ENCODE measurements at places on chromosomes 2 and 18.

- no peak for DNase-seq
These were observed 419.5 kb downstream of the NUP35 start for GRCh38 chr2:183543731-183544130.

DNA sequence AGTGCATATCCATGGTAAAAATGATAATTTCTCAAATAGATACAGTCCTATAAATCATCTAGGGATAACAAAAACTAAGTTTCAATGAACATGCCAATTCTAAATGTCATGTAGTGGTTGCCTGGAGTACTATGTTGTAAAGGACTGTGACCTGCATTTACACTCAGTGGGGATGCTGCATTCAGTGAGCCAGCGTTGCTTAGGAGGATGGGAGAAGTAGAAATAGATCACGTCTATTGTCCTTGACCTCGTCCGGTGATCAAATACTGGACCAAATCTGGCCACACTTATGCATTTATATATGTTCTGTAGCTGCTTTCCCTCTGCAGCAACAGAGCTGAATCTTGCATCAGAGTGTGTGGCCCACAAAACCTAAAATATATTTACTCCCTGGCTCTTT, 139.0 kb upstream of the ETAA1 start:
- no peak for DNase-seq

- no peak for DNase-seq
These were observed 59.3 kb downstream of the CRACDL start for GRCh38 chr2:98876741-98877140.

DNA sequence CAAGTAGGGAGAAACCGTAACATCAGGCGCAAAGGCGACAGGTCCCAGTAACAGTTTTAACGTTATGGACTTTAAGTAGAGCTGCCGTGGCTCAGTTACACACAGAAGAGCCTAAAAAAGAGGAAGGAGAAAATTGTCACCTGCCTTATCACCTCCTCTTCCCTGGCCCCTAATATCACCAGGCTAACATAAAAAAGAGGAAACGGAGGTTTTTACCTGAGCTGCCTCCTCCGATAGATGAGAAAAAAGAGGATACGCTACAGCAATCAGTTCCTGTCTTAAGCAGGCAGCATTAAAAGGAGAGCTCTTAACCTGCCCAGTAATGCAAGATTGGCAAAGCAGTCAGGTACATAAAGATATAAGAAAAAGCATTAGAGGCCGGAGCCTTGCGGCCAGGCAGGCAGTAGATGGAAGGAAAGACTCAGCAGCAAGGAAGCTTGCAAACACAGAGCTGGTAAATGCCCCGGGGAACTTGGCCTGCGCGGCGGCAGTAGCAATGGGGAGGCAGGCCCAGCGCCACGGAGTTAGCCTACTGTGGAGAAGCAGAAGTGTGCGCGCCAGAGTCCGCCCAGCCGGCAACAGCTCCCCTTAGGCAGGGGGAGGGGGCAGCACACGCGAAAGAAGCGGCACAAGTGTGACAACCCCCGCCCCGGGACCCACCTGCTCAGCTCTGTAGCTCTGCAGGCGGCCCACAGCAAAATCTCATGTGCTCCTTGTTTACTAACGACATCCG, 116.3 kb upstream of the SCN7A start:
- DNase-seq: no peak

DNA sequence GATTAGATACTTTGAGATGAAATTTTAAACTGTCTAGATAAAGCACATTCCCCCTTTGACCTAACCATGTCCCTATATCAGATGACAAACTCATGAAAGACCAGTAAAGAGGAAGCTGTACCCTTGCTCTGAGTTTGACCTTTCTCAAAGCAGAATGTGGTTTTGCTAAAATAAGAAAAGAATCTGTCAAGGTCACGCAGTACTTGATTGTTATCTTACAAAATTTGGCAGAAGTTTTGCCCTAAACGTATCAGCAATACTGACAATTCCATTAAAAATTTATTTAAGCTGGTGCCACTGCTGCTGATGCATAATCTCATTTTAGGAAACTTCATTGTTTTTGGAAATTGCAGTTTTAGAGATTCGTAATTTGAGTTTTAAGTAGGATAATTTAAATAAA, 31.2 kb upstream of the GALM start:
- no peak for DNase-seq

- peak; percentile 9 for DNase-seq
These were observed 41.6 kb upstream of the ACYP2 start for GRCh38 chr2:54073796-54074195.

DNA sequence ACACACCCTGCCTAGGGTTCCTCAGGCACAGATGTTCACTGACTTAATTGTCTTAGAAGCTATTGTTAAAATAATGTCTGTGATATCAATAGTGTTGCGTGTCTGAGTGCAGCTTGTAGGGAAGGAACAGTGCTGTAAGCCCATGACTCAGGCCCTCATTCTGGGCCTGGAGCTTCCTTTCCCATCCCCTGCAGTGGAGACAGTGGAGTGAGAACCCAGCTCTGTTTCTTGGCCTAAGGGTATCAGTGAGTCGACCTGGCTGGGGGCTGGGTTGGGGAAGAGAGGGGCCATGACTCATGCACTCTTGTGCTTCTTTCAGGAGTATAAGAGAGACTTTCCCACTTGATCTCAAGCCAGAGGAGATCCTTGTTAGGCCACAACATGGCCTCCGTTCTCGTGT, 106.8 kb downstream of the HRH4 start:
- no peak for DNase-seq

GRCh38 chr2:133506996-133507395, 61.3 kb downstream of the NCKAP5 start:
- DNase-seq: no peak

DNA sequence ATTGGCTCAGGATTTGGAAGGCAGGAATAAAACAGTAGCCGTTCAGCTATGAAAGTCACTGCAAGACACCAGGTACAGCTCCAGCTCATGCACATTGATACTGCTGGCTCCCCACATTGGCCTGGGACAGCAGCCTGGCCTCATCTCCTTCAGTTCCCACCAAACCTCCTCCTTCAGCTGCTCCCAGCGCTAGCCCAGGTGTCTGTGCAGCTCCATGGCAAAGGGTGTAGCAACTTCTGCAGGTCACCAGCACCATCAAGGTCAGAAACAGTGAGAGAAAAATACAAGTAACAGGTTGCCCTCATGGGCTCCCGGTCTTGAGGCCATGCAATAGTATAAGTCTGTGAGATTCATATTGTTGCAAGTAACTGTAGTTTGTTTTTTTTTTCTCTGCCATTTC, 216.7 kb upstream of the CTAGE1 start:
- DNase-seq: no peak

GRCh38 chr18:13703899-13704298, 22.5 kb downstream of the FAM210A start:
- peak; percentile 20 for DNase-seq

DNA sequence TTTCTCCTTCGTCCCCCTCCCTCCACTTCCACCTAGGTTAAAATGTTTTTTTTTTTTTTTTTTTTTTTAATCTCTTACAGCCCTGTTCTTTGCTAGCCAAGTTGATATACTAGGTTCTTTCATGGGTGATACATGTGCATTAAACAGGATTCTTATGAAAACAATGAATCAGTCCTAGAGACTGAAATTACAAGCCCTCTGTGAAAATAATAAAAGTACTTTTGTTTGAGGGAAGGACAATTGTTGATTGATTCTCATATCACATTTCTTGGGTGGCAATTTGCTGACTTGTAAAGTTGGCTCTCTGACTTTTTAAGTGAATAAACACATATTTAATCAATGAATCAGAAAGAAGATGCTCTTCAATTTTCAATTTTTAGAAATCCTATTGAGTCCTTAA, 639.9 kb downstream of the LRP1B start:
- DNase-seq: no peak

- no peak for DNase-seq
These were observed 215.0 kb downstream of the SUCLG1 start for GRCh38 chr2:84243788-84244733.

DNA sequence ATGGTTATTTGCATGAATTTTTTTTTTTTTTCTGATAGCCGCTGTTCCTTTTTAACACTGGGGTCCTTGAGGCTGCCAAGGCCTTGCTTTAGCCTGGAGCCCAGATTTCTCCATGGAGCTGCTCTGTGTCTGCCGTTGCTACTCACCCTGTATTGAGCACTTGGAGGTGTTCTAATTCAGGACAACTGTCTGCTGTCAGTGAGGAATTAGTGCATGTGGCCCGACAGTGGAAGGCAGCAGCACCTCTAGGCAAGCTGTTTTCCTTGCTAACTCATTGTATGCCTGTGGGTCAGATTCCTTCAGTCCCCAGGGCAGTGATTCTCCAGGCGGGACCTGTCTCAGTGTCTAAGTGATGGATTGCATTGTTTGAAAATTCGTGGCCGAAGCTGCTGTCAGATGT, 147.7 kb upstream of the DPP10 start:
- DNase-seq: no peak

DNA sequence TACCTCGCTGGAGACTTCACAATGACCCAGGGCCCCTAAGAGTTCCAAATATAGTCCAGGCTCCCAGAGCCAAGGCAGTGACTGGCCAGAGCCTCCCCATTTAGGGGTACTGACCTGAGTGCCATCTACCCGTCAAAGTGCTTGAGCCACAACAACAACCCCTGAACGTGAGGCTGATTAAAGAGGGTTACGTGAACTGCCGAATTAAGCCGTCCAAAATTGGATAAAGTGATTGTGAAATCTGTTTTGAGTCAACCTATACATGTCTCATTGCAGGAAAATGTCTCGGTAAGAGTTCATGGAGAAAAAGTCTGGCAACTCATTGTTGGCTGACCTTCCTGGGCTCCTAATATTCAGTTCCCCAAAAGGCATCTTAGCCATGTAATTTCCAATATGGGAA, 116.3 kb downstream of the TTC32 start:
- no peak for DNase-seq

DNA sequence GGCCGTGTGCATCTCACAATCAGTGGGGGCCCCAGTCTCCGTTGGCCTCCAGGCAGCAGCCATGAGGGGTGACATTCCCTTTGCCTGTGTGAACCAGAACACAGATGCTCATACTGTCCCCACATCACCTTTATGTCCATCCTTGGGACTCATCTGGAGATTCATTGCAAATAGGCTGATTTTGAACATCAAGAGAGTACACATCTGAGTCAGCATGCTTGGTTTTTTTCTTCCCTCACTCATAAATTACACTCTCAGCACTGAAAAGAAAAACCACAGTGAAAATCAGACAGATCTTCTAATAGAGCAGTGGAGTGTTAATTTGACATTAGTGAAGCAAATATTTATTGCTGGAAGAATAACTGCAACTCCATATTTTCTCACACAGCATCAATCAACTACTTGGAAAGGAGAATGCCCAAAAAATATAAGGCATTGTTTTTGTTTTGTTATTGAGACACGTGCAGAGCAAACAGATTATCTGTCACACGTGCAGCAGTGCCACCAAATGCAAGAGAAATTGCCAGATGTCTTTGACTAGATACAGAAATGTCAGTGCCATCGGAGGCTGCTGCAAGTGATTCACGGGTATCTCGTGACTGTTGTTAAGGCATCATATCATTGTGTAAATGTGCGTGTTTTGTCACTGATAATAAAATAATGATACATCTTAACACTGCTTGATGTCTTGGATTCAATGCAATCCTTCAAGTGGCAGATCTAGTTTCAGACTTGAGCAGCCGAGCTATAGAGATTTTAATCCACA, 10.9 kb downstream of the APCDD1 start:
- no peak for DNase-seq

DNA sequence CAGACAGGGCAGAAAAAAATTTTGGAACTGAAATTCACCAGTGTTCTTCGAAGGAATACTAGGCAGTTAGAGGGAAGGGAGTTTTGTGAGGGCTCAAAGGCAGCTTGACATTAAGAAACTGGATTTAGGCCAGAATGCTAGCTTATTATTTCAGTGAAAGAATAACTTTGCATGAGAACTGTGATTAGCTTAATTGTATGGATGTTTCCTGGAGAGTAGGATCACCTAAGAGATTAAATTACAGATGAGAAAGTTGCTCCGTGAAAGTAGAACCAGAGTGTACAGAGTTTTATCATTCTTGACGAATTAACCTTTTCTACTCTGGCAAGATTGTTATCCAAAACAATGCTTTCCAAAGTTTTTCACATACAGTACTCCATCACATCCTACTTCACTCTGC, 6.2 kb downstream of the SPAG16 start:
- DNase-seq: no peak

DNA sequence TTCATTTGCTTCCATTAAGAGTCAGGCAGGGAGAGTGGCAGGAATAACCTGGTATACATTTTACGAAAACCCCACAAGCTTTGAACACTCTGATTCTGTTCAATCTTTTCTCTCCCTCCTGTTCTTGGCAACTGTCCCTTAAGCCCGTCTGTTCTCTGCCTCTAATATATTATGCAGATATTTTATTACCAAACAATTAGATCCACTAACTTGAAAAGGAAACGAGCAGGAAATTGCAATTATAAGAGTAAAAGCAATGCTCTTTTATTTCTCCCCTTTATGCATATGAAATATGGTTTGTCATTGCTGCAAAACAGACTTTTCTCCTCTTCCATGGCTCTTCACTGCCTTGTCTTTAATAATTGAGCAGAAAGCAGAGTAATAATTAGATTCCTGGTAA, 149.1 kb upstream of the CELF4 start:
- DNase-seq: no peak

GRCh38 chr2:174235680-174236079, 12.7 kb downstream of the OLA1 start:
- DNase-seq: no peak

GRCh38 chr2:127081826-127082633, 24.9 kb downstream of the BIN1 start:
- DNase-seq: no peak

DNA sequence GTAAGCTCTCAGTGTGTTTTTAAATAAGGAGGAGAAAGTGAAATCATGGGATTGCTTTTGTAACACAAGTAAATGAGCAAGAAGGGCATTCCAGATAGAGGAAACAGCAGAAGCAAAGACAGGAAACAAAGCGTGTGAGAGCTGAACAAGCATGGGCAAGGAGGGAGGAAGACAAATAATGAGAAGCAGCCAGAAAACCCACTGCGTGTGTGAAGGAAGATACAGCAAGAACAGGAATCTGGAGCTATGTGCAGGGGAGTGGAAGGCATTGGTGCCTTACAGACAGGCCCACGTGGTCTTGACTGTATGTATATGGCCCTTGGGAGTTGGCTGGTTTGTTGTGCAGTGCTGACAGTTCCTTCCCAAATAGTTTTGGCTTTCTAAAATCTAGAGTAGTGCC, 88.6 kb downstream of the AAK1 start:
- DNase-seq: no peak

DNA sequence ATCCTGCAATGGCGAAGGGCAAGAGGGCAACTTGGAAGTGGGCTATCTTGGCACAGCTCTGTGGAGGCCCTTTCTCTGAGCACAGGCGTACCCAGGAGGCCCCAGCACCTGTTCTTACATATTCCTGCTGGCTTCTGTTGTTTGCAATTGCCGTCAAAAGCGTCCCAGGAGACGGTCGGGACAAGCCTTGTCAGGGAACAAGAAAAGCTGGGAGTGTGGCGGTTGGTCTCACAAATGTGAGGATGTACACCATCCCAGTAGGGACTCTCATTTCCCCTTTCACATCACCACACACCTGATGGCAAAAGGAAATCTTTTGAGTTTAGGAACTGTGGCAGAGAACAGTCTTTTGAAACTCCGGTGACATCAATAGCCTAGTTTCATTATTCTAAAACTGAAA, 94.7 kb upstream of the EFEMP1 start:
- DNase-seq: no peak

Measured in ACHN (cell line).